ENCODE measurements at places on chromosomes 6 and 20.

GRCh38 chr20:25079171-25079570, 2.8 kb downstream of the VSX1 start:
- peaks cover 6% of the 10 kb centered on the region for H3K4me1 ChIP-seq
- no peaks in the 10 kb centered on the region for H3K36me3 ChIP-seq
- no peak overlapping the region for H3K4me3 ChIP-seq
- H3K27ac ChIP-seq: no peak overlapping the region

- no peaks in the 10 kb centered on the region for H3K36me3 ChIP-seq
- DNase-seq: no peak
- no peak overlapping the region for H3K27ac ChIP-seq
- no peaks in the 10 kb centered on the region for H3K27me3 ChIP-seq
- H3K4me1 ChIP-seq: no peaks in the 10 kb centered on the region
Observed at GRCh38 chr6:2412731-2413130, 167.3 kb upstream of the GMDS start.

GRCh38 chr20:56516631-56517030, 7.9 kb upstream of the FAM209A start:
- no peaks in the 10 kb centered on the region for H3K27me3 ChIP-seq
- DNase-seq: no peak
- H3K4me1 ChIP-seq: no peaks in the 10 kb centered on the region

DNA sequence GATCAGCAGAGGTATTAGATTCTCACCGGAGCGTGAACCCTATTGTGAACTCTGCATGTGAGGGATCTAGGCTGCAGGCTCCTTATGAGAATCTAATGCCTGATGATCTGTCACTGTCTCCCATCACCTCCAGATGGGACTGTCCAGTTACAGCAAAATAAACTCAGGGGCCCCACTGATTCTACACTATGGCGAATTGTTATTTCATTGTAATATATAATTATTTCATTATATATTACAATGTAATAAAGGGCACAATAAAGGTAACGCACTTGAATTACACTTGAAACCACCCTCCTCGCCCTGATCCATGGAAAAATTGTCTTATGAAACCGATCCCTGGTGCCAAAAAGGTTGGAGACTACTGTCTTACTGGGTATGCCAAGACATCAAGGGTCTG, 18.6 kb downstream of the PRKN start:
- H3K27me3 ChIP-seq: no peaks in the 10 kb centered on the region
- no peak overlapping the region for H3K27ac ChIP-seq
- no peaks in the 10 kb centered on the region for H3K36me3 ChIP-seq
- H3K4me3 ChIP-seq: no peak overlapping the region

GRCh38 chr20:63746751-63747315, 7.3 kb downstream of the SLC2A4RG start:
- DNase-seq: no peak
- no peak overlapping the region for H3K27ac ChIP-seq
- H3K27me3 ChIP-seq: no peaks in the 10 kb centered on the region
- H3K36me3 ChIP-seq: peaks cover 12% of the 10 kb centered on the region
- H3K4me1 ChIP-seq: peaks cover 13% of the 10 kb centered on the region

GRCh38 chr6:51740658-51741057, 346.8 kb downstream of the PKHD1 start:
- no peaks in the 10 kb centered on the region for H3K27me3 ChIP-seq
- DNase-seq: no peak
- no peaks in the 10 kb centered on the region for H3K36me3 ChIP-seq
- no peak overlapping the region for H3K27ac ChIP-seq

DNA sequence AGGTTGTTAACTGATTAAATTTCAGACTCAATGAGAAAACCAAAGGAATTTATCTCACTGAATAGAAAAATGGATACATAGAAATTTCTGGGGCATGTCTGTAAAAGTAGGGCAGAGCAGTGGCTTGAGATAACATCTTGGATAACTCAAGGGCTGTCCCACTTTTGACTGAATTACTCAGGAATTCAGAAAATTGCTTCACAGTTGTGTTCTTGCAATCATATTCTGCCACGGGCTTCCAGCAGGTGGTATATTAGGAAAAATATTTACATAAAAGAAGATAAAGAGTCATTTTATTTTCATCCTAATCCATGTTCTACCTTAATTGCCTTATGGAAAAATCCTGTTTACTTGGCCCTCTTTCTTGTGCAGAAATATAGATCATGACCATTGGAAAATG, 156.4 kb upstream of the AKIRIN2 start:
- H3K4me3 ChIP-seq: no peak overlapping the region
- H3K36me3 ChIP-seq: no peaks in the 10 kb centered on the region
- no peaks in the 10 kb centered on the region for H3K4me1 ChIP-seq
- no peak for DNase-seq
- no peaks in the 10 kb centered on the region for H3K27me3 ChIP-seq
- no peak overlapping the region for H3K27ac ChIP-seq

DNA sequence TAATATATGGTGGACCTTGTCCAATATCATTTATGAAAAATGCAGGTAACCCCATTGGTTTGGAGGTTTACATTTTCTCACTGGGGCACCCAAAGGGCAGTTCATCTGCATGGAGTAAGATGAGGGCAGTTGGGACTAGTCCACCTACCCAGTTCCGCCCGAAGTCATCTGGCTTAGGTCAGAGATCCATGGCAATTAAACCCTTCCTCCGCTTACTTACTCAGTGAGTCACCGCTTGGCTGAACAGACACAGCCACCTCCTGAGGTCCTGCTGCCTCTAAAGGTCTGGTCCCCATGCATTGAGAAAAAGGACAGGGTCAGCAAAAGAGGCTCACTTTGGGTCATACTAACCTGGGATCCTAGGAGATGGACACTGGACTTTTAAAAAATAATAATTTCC, 102.9 kb upstream of the PRL start:
- no peak overlapping the region for H3K4me3 ChIP-seq
- no peaks in the 10 kb centered on the region for H3K27me3 ChIP-seq
- DNase-seq: no peak
- H3K36me3 ChIP-seq: no peaks in the 10 kb centered on the region
- H3K4me1 ChIP-seq: no peaks in the 10 kb centered on the region
- H3K27ac ChIP-seq: no peak overlapping the region

- H3K36me3 ChIP-seq: no peaks in the 10 kb centered on the region
- H3K4me3 ChIP-seq: no peak overlapping the region
- no peak for DNase-seq
- H3K4me1 ChIP-seq: no peaks in the 10 kb centered on the region
- H3K27ac ChIP-seq: no peak overlapping the region
- no peaks in the 10 kb centered on the region for H3K27me3 ChIP-seq
Observed at GRCh38 chr6:5302220-5302946, 41.1 kb downstream of the FARS2 start.

- no peaks in the 10 kb centered on the region for H3K36me3 ChIP-seq
- no peaks in the 10 kb centered on the region for H3K27me3 ChIP-seq
- H3K4me3 ChIP-seq: no peak overlapping the region
- H3K27ac ChIP-seq: no peak overlapping the region
- H3K4me1 ChIP-seq: peaks cover 6% of the 10 kb centered on the region
Observed at GRCh38 chr6:114520976-114521375, 178.2 kb upstream of the HS3ST5 start.

GRCh38 chr20:39857835-39858234, 831.2 kb downstream of the MAFB start:
- no peak overlapping the region for H3K4me3 ChIP-seq
- DNase-seq: no peak
- H3K27me3 ChIP-seq: no peaks in the 10 kb centered on the region
- no peak overlapping the region for H3K27ac ChIP-seq

GRCh38 chr20:47862574-47863240, 77.4 kb upstream of the SULF2 start:
- DNase-seq: no peak
- H3K4me3 ChIP-seq: no peak overlapping the region
- no peaks in the 10 kb centered on the region for H3K4me1 ChIP-seq
- H3K27ac ChIP-seq: no peak overlapping the region
- no peaks in the 10 kb centered on the region for H3K27me3 ChIP-seq

- H3K27ac ChIP-seq: no peak overlapping the region
- no peaks in the 10 kb centered on the region for H3K36me3 ChIP-seq
- no peak for DNase-seq
- no peak overlapping the region for H3K4me3 ChIP-seq
Observed at GRCh38 chr20:52779125-52779524, 193.0 kb upstream of the TSHZ2 start.

DNA sequence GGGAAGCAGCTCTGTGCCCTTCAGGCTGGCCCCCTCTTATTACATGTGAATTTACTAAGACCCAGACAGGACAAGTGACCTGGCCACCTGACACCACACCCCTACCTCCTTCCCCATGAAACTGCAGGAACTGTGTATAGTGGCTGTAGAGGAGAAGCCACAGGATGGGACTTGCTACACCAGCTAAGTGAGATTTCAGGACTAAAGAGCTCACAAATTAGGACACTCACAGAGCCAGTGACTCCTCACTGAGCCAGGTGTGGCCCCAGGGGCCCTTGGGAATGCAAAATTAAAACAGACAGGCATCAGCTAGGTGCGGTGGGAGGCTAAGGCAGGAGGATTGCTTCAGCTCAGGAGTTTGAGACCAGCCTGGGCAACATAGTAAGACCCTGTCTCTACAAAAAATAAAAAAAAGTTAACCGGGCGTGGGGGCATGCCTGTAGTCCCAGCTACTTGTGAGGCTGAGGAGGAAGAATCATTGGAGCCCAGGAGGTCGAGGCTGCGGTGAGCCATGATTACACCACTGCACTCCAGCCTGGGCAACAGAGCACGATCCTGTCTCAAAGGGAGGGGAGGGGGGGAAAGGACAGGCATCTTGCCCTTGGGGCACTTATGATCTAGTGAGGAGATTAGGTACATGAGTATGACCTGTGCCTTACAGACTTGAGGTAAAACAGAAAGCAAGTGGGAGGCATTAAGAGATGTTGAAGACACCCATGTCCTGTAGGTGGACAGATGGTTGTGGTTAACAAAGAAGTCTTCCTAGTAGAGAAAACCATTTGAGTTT, 23.2 kb upstream of the SRF start:
- no peak overlapping the region for H3K4me3 ChIP-seq
- H3K27ac ChIP-seq: no peak overlapping the region
- DNase-seq: no peak
- peaks cover 15% of the 10 kb centered on the region for H3K36me3 ChIP-seq
- no peaks in the 10 kb centered on the region for H3K27me3 ChIP-seq

DNA sequence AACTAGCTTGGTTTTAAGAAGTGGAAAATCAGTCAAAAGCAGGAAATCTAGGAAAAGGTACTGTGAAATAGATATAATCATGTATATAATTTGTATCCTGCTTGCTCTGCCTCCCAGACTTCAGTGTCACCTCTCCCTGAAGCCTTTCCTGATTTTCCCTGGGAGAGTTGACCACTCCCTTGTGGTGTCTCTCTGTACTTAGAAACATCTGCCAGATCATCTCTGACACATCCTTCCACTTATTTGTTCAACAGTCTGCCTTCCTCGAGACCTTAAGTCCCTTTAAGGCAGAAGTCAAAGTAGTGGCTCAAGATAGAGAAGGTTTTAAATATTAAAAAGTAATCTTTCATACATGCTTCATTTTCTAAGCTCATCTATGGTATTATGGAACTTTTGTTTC, 236.5 kb downstream of the CDKAL1 start:
- no peak overlapping the region for H3K4me3 ChIP-seq
- no peaks in the 10 kb centered on the region for H3K36me3 ChIP-seq
- H3K4me1 ChIP-seq: peaks cover 2% of the 10 kb centered on the region
- no peaks in the 10 kb centered on the region for H3K27me3 ChIP-seq

DNA sequence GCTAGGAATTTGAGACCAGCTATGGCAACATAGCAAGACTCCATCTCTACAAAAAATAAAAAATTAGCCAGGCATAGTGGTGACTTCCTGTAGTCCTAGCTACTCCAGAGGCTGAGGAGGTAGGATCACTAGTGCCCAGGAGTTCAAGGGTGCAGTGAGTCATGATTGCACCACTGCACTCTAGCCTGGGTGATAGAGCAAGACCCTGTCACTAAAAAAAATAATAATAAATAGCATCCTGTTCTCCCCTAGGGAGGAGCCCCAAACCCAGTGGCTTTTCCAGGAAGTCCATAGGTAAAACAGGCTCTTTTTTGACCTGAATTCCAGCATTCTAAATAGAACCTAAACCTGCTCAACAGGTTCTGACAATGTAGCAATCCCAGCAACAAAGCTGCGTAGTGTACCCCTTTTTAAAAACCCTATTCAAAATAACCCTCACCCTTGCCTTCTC, 192.0 kb downstream of the ALDH8A1 start:
- no peak overlapping the region for H3K4me3 ChIP-seq
- DNase-seq: no peak
- no peak overlapping the region for H3K27ac ChIP-seq
- no peaks in the 10 kb centered on the region for H3K27me3 ChIP-seq
- peaks cover 4% of the 10 kb centered on the region for H3K4me1 ChIP-seq
- no peaks in the 10 kb centered on the region for H3K36me3 ChIP-seq

DNA sequence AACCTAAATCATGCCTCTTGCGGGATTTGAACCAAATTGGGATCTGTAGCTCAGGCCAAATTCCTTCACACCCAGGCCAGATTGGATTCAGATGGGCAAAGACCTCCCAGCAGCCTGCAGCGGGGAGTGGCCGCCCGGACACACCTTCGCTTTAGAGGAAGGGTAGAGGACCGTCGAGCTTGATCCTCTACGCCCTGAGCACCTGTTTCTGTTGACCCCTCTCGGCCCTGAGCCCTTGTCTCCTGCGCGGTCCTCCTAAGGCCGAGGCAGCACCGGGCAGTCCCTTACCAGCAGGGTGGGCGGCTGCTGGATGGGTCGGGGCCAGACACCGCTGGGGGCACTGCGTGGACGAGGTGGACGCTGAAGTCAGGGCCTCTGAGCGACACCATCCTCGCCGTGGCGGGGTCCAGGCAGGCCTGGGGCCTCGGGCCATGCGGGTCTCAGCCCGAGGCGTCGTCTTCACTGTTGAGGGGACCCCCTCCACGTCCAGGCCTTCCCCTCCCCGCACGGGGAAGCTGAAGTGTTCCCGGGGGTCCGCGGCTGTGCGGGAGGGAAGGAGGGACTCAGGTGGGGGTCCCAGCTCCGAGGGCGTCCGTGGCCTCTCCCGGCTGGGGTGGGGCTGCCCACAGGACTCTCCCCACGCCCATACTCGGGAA, 114.8 kb downstream of the SMOC2 start:
- H3K27ac ChIP-seq: no peak overlapping the region
- no peaks in the 10 kb centered on the region for H3K4me1 ChIP-seq
- H3K36me3 ChIP-seq: no peaks in the 10 kb centered on the region
- DNase-seq: no peak
- H3K4me3 ChIP-seq: no peak overlapping the region
- H3K27me3 ChIP-seq: no peaks in the 10 kb centered on the region

DNA sequence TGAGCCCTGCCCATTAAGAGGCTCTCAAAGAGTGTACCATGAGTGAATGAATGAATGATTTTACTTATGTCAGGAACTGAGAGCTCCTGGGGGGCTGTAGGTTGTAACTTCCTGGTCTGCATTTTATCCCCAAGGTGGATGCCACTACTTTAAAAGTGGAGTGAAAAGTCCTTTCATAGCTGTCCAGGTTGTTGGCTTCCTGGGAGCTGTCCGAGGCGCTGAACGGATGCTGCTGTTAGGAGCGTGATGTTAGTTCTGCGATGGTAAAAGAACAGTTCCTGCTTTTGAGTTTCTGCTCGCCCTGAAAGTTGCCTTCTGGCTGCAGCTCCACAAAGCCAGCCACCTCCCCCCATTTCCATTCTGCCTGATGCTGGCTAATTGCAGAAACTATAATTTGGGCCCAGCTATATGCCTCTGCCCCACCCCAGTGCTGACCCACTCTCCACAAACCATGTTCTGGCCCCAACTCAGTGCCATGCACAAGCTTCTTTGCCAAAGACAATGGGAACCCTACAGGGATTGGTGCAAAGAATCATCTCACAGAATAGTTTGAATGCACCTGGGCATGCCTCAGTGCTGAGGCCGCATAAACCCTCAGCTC, 330.9 kb upstream of the CDH4 start:
- H3K27ac ChIP-seq: no peak overlapping the region
- no peak for DNase-seq
- H3K4me1 ChIP-seq: no peaks in the 10 kb centered on the region
- H3K36me3 ChIP-seq: no peaks in the 10 kb centered on the region
- H3K4me3 ChIP-seq: no peak overlapping the region
